ENCODE measurements at places on chromosomes 1 and 21.
A peak's percentile ranks its signal among the peaks of the same experiment; 100 is the strongest.

DNA sequence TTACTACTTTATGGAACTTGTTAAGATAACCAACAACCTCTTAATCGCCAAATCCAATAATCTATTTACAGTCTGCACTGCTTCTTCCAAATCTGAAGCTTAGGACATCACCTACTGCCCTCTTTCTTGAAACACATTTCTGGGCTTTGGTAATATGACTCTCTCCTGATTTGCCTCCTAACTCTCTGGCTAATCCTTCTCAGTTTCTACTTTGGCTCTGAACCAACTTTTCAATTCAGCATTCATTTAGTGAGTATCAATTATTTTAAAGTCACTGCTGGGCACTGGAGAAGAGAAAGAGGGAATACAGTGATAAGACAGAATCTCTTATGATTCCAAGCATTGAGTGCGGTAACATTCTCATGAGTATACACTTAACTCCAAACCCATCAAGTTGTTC lies 275.0 kb downstream of the AKT3 start:
- no peak for DNase-seq

DNA sequence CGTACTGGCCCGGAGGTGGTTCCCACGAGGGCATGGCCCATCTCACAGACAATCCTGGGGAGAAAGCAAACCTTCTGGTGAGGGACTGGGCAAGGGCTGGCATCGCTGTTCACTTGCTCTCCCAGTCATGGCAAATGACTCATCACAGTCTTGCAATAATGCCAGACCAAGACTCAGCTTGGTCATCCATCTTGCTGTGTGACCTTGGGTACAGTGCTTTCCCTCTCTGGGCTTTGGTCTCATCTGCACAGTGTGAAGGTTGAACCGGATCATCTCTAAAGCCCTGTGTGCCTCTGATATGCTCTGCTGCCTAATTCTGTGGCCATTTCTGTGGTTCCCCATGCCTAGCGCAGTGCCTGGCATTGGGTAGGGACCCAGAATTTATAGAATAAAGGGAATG lies 143.6 kb upstream of the CD34 start:
- no peak for DNase-seq

DNA sequence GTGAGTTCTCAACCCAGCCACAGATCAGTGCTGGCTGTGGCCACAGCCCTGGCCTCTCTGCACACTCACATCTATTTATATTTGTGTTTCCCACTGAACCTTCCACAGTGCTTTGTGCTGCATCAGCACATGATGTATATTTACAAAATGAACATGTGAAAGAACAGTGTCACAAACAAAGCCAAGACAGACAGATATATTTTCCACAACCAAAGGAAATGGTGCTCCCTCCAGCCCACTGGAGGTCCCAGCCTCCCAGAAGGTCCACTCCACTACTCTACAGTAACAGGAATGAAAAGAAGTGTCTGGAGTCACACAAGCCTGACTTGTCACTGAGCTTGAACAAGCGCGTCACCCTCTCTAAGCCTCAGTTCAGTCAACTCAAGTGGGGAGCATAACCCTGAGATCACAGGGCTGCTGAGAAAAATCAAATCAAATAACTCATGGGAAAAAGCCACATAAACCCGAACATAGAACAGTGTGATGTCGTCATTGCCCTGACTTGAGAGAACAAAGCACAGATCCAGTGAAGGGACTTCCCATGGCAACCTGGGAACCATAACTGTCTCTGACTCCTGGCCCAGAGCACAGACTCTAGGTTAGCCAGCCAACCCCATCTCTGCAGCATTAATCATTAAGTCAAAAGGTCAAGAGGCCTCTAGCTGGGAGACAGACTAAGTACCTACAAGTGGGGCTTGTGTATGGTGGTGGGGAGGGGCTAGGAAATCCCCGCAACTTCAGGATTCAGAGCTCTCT lies 121.2 kb downstream of the TRABD2B start:
- no peak for DNase-seq

DNA sequence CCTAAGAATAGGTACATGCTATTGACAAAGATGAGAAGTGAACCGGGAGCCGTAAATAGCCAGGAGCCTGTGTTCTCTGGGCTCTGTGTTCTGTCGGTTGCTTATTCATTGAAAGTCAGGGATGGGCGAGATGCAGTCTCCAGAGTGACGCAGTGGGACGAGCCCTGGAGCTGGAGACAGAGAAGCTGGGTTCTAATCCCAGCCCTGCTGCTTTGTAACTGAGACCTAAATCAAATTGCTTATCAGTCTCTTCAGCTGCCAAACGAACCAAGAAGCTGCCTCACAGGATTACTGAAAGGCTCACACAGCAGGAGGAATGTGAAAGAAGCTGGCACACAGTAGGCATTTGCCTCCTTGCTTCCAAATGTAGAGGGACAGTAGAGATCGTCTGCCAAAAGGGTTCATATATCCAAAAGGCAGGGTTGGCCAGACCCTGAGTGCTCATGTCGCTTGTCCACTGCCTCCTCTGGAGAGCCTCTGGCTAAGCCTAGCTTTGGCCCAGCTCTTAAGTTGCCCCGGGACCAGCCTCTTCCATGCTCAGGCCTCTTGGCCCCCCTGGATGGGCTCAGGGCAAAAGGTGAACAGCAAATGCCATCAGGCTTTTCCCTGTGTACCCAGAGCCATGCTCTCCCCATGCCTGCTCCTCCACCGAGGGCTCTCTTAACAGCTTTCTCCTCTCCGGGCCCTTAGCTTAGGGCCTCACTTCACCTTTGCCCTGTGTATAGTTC lies 134.2 kb upstream of the IPO9 start:
- no peak for DNase-seq

DNA sequence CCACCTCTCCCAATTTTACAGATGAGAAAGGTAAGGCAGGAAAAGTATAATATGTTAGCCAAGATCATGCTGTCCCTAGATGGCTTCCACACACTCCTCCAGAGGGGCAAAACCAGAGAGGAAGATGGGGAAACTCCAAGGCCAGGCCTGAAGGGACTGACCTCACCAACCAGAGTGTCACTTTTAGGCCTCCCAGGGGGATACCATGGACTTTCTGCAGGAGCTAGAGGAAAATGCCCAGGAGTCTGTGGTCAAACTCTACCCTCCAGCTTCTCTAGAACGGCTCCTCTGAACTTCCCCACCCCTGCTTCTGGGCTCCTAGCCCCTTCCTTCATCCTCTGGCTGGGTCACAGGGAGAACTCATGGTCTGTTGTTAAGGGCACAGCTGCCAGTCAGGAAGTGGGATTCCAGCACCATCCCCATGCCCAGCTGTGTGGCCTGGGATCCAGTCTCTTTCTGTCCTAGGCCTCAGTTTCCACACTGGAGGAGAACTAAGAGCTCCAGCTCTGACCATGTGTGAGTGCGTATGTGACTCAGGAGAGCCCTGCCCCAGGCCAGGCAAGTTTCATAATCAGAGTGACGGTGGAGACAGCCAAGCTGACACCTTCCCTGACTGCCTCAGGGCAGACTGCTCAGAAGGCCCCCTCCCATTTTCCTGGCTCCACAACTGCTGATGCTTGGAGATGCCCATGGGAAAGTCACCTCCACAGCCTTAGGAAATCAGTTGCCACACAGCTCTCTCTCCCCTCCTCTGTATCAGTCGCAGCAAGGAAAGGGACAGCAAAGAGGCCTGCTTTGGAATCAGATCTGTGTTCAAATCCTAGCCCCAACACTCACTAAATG lies 1.9 kb downstream of the IGSF8 start:
- no peak for DNase-seq

- DNase-seq = peak; percentile 10
Measured at GRCh38 chr1:31607360-31607759, 10.1 kb upstream of the HCRTR1 start.

DNA sequence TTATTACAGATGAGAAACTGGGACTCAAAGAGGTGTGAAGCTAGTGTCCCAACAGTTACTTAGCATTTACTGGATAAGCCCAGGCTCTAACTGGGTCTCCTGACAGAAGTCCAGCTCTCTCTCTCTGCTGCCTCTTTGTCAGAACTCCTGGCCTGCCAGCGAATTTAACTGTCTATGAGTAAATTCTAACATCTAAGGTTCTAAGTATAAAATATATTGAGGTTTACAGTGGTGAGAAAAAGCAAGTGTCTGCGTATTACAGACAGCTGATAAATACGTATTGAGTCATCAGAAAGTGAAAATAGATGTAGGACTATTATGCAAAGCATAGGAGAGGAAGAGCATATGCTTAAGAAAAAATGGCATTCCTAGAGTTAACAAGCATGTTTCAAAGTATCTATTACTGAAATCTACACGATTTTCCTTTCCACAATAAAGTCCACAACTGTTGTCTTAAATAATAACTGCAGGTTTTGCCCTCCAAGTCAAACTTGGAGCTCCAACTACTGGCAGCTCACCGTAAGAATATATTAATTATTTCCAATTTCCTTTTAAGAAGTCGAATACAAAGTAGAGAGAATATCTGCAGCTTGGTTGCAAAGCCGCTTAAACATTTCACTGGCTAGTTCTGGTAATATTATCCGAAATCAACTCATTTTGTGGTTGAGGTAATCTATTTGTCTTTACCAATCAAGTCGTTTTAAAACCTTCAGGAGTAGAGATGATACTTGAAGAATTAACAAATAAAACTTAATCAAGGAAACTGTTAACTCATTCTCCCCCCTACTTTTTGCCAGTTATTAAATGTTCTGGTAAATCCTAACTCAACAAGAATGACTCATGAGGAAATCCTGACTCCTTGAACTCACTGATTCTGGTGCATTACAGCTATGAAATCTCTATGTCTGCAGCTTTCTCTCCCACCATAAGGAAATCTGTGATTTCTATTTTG lies 1.4 kb upstream of the RGS2 start:
- DNase-seq = no peak

DNA sequence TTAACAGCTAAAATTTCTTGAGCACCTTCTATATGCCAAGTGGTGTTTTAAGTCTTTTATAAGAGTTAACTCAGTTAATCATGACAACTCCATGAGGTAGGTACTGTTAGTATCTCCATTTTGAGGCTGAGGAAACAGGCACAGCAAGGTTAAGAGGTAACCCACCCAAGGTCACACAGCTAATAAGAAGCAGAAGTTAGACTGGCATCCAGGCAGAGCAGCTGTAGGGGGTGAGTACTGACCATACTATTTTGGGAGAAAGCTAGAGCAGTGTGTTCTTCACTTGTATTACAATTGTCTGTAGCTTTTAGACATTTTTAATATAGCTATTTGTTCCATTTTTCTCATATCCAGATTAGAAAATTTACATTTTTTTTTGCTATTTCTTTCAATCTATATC lies 4.8 kb downstream of the ATP6V1G3 start:
- DNase-seq = no peak

GRCh38 chr1:150003801-150004200 lies 6.7 kb downstream of the OTUD7B start:
- DNase-seq = no peak

DNA sequence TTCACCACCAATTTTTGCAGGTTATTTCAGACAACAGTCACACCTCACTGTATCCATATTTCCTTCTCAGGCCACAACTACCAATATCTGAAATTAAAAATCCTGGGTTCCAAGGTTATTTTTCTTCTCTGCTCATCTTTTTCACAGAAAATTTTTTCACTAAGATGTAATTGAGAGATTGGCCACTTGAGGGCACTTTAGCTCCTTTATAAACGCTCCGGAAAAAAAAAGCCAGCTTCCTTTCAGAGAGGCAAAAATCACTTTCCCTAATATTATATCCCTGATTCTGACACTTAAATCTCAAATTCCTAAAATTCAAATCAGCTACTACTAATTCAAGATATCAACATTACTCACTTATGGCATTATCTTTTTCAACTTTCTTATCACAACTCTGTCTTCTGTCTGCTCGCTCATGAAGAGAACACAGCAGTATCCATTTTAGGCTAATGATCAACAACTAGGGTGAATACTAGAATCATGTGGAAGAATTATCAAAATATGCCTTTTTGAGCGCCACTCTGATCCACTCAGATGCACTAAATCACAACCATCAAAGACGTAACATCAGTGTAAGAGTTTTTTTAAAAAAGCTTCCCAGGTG lies 101.4 kb upstream of the RGS1 start:
- no peak for DNase-seq

DNA sequence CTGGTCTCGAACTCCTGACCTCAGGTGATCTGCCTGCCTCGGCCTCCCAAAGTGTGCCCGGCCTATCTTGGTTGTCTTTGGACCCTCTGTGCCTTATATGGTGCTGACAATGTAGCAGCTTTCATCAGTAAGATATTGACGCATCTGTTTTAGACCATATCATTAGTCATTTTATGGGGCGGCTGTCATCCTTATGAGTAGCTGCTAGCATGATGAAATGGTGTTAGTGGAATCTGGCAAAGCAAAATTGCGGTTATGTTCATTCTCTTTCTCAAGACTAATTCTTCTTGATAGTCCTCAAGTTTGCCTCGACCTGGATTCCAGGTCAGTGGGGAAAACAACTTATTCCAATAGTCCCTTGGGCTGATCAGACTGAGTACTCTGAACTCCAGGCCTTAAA lies 199.9 kb downstream of the PRDM2 start:
- DNase-seq = no peak

- DNase-seq = no peak
Measured at GRCh38 chr1:111618081-111618480, 1.5 kb upstream of the RAP1A start.

- no peak for DNase-seq
Measured at GRCh38 chr1:178483251-178483957, 13.4 kb downstream of the CLEC20A start.

GRCh38 chr1:14626869-14627607 lies 28.6 kb downstream of the KAZN start:
- DNase-seq = no peak

- DNase-seq = no peak
Measured at GRCh38 chr1:209769171-209769904, 13.5 kb downstream of the TRAF3IP3 start.

DNA sequence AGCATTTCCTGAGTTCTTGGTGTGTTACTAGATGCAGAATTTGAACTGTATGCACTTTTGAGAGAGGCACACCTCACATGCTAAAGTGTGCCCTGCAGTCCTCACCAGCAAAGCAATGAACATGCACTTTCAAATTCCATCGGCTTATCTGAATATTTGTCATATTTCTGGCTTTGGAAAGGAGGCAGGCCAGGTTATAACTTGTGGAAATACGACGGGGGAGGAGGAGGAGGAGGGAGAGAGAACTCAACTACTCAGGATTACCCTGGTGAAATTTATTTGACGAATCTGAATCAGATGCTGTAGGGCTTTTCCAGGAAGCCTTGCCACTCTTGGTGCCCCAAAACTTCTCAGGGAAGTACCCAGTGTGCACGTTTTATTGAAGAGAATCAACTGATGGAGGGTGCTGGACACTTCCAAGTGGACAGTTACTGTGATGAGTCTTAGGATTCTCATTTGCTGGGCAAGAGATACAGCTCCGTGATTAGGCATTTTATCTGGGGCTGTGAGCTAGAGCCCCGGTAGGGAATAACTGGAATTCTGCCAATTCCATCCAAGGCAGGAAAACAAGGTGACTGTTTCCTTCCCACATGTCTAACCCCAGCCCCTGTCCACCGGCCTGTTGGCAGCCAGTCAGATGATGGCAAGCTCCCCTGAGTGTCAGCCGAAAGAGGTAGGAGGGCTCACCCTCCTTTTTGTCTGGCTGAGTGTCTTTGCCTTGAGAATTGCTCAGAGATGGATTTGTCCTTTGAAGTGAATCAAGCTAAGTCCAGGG lies 3.8 kb downstream of the PDPN start:
- DNase-seq = no peak

GRCh38 chr21:43865540-43866259 lies 677 bp downstream of the AGPAT3 start:
- DNase-seq = peak; percentile 19

GRCh38 chr1:31153423-31153822 lies 86.3 kb downstream of the NKAIN1 start:
- DNase-seq = no peak

Measured in posterior cingulate gyrus (tissue), 11 donors.